Osteoblast (primary cell): ENCODE measurements at places on chromosomes 3 and 15.
A peak's percentile ranks its signal among the peaks of the same experiment; 100 is the strongest.

DNA sequence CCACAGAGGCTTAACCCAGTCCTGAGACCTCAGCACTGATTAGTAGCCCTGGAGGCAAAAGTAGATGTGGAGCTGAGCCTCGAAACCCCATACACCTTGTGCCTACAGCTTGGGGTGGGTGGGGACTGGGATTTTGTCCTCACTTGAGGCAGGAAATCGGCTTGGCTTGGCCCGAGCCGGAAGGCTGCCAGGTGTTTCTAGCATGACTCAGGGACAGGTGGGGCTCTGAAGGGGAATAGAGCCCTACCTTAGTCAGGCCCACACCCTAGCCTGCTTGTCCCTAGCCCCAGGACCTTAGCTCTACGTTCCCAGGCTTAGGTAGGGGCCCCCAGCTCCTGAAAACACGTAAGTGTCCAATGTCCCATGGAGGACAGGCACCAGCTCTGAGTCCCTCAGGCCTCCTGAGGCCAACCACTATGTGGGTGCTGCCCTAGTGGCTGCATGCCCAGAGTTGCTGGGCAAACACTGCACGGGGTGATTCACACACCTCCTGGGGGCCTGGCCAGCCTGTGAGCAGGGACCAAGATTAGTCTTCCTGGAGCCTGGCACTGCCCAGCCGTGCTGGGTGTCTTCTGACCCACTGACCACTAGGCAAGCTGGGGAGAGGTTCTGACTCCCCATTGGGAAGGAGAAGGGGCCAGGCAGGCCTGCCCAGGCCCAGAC, 3.1 kb downstream of the MST1R start:
- peak; percentile 99 for DNase-seq

DNA sequence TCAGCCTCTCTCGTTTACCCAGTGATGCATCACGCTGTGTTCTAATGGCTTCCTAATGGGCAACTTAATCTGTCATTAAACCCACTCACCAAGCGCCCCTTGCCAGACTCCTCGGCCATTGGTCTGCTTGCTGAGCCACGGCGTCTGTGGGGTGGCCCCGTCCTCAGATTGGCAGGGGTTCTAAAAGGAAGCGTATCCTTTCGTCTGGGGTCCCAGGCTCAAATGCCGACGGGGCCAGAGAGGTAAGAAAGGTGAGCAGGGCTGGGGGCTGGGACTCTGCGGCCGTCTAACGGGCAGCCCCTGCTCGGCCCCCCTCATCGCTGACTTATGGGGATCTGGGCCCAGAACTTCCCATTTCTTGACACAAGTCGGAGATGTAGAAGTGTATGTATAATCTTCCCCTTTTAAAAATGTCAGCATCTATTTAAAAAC, 315.1 kb upstream of the PROK2 start:
- no peak for DNase-seq

DNA sequence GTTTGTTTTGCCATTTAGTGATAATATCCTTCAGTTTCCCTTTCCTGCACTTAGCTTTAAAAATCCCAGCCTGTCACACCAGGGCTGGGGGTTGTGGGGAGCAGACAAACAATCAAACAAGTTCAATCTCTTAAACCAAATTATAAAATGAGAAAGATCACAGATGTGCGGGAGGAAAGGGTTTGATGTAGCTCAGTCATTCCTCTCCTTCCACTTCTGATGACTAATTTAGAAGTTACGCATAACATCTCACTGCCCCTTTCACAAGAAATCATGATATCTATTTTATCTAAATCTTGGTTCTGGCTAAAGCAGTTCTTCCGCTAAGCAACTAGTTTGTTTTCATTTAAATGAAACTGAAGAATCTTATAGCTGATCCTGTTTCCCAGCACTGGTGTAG, 34.1 kb upstream of the ATG7 start:
- peak; percentile 85 for DNase-seq

DNA sequence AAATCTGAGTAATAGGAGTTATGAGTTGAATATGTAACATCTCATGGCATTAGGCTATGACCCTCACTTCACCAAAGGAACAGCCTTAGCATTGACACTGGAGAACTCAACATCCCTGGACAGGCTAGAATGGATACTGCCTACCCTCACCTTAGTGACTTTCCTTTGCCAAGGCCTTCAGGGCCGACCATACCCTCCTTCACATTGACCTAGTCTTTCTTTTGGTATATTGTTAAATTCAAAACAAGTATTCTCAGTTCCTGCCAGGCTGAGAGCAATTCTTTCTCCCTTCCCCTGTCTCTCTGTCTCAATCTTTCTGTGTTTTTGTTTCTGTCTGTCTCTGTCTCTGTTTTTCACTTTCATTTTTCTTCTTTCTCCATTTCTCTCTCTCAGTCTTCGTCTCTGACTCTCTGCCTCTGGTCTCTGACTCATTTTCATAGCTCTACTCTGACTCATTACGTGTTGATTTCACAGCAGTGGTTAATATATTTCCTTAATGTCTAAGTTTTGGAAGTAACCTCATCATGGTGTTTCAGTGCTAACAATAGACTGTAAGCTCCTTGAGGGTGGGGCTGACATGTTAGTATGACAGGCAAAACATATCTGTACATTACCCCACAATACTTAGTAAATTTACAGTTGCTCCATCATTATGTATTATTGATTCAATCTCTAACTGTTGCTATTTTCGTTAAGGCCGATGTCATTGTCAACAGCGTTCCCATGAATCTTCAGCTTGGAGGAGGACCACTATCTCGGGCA, 32.5 kb downstream of the PARP15 start:
- peak; percentile 88 for DNase-seq

DNA sequence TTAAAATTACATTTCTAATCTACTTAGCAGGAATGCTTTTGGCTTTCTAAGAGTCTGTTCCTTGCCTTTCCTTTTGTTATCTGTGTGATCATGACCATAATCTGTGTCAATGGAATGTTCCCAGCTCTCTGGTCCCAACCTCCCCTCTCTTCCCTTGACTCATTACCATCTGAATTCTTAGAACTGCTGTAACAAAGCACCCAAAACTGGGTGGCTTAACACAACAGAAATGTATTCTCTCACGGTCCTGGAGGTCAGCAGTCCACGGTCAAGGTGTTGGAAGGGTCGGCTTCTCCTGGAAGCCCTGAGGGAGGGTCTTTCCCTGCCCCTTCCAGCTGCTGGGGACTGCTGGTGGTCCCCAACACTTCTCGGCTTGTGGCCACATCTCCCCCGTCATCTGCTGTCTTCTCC, 81.1 kb downstream of the LRRK1 start:
- peak; percentile 87 for DNase-seq

DNA sequence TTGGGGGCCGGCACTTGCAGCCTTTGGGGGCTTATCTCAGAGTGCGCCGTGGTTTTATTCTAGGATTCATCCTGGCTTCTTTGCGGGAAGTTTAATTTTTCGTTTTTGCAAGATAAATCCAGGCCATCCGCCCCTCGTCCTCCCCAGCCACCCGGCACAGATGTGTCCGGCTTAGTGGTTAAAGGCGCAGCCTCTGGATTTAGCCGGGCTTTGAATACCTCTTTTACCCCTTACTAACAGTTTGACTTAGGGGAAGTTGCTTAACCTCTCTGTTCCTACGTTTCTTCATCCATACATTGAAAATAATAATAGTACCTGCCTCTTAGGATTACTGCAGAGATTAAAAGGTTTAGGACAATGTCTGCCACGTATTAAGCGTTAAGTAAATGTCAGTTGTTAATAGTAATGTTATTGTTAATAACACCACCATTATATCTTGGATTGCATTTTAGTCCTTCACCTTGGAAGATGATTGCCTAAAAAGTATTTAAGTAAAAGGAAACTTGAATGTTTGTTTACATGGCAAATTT, 714 bp downstream of the ECT2 start:
- DNase-seq, result peak; percentile 31

DNA sequence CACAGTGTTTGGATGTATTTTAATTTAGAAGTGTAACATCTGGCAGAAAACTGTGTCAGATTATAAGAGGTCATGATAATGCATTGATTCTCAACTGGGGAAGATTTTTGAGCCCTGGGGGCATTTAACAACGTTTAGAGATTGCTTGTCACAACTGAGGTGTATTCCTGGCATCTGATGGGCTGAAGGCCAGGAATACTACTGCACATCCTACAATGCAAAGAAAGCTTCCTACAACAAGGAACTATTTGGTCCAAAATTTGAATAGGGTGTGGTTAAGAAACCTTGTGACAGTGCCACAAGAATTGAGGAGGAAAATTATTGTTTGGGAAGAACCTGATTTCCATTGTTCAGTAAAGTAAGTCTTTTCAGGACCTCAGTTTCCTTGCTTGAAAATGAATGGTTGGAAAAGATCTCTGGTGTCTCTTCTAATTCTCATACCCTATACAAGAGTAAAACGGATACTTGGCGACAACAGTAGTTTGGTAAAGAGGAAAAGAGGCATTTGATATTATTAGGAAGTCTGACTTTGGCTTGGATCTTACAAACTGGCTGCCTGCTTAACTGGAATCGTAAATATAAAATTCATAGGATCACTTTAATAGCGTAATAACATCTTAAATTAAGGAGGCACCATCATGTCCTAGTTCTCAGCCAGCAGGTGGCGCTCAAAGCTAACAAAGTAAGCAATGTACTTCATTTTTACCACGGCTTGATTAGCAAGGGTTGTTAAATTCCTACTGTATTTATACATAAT, 4.3 kb downstream of the DAZL start:
- DNase-seq, result peak; percentile 94

DNA sequence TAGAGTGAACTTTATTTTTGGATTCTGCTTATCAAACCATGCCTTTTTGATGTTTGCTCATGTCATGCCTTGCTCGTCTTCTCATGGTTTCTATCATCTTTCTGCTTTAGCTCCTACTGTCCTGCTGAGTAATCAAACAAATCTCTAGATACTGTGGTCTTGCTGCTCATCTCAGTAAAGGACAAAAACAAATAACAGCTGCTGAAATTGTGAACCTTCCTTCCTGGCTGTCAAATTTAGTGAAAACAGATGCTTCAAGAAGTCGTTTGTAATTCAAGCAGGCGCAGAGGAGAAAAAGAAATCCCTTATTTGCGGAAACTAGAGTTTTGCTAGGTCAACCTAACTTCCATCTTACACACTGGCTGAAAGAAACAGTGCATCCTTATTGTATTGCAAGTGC, 616.1 kb upstream of the ALCAM start:
- peak; percentile 21 for DNase-seq

- DNase-seq, result no peak
Observed at GRCh38 chr3:134681522-134681900, 30.7 kb upstream of the KY start.

DNA sequence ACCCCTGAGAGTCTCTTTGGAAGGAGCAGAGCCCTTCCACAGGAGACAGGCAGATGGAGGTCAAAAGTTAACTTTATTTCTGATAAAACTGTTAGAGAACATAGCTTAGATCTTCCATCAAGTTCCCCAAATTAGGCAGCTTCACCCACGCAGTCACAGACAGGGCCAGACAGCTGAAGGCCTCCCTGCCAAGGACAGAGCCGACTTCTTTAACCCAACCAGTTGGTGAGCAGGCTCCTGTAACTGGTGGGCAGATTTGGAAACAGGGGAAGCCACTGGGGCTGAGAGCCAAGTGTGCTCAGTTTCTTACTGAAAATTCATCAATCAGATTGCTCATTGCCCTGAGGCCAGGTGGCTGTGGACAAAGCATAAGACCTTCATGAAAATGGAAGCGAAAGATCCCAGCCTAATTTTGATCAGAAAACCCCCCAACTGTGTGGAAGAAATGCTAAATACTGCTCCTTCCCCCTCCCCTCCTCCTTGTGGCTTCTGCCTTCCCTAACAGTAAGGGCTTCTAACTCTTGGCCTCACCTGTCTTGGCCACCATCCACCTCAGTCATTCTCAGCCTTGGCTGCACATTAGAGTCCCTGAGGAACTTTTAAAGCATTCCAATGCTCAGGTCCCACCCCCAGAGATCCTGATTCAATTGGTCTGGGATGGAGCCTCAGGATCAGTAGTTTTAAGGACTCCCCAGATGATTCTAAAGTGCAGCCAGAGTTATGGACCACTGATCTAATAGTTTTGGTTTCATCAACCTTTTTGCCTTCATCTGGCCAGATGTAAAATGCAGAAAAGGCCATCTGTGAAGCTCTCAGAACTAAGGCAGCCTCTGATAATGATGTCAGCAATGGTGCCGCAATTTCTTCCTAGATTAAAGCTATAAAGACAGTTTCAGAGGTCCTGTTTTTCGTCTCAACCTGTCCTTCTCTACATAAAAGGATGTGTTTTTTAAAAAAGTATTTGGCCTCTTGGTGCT, 11.5 kb downstream of the CLRN1 start:
- no peak for DNase-seq

GRCh38 chr3:122390665-122391064, 6.7 kb downstream of the FAM162A start:
- DNase-seq, result no peak

- no peak for DNase-seq
Observed at GRCh38 chr3:187352581-187353575, 15.3 kb upstream of the RTP4 start.

GRCh38 chr3:169060037-169060436, 603.5 kb downstream of the MECOM start:
- no peak for DNase-seq

GRCh38 chr3:144852999-144853398, 881.4 kb downstream of the DIPK2A start:
- no peak for DNase-seq

DNA sequence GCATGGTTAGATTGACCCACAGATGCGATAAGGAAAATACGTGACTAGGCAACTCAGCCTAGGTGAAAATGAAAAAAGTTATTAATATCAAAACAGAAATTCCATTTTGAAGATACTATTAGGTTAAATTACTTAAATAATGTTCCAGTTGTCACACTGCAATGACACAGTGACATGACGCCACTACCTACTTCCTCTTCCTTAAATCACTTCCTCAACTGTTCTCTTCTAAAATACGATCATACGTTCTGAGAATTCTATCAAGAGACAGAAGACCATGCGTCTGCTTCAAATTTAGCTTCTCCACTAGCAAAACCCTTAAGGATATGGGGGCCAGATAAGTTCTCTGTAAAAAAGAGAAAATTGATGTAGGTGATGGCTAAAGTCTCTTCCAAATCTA, 18.2 kb downstream of the CMTM6 start:
- no peak for DNase-seq

- DNase-seq, result peak; percentile 42
Observed at GRCh38 chr15:40115670-40116093, 7.0 kb upstream of the BMF start.

GRCh38 chr15:25852661-25853524, 10.2 kb downstream of the ATP10A start:
- no peak for DNase-seq

GRCh38 chr15:49441356-49441755, 18.3 kb downstream of the FGF7 start:
- DNase-seq, result no peak

GRCh38 chr15:51193526-51193925, 98.8 kb upstream of the TNFAIP8L3 start:
- DNase-seq, result peak; percentile 47

- no peak for DNase-seq
Observed at GRCh38 chr3:154013736-154014135, 107.5 kb upstream of the ARHGEF26 start.
